Bronchus fibroblast of lung (primary cell): ENCODE measurements at places on chromosomes 4 and X. TPM values are rescaled to one million over a fixed set of nuclear protein-coding genes. Genes with fewer than 3 reads are reported as not detected.

Gene C4orf17
- not detected in 2 replicates for total RNA-seq

Gene TAF9B
- 28.4 and 29.9 TPM in 2 replicates for total RNA-seq

Gene CLDN2
- total RNA-seq = not detected in 2 replicates

Gene FAM53A
- 1.5 and 5.7 TPM in 2 replicates for total RNA-seq

Gene BEND4
- total RNA-seq = not detected in 2 replicates

Gene AIFM1
- 15.8 and 17.1 TPM in 2 replicates for total RNA-seq
